ENCODE measurements at places on chromosomes 16 and 17.

DNA sequence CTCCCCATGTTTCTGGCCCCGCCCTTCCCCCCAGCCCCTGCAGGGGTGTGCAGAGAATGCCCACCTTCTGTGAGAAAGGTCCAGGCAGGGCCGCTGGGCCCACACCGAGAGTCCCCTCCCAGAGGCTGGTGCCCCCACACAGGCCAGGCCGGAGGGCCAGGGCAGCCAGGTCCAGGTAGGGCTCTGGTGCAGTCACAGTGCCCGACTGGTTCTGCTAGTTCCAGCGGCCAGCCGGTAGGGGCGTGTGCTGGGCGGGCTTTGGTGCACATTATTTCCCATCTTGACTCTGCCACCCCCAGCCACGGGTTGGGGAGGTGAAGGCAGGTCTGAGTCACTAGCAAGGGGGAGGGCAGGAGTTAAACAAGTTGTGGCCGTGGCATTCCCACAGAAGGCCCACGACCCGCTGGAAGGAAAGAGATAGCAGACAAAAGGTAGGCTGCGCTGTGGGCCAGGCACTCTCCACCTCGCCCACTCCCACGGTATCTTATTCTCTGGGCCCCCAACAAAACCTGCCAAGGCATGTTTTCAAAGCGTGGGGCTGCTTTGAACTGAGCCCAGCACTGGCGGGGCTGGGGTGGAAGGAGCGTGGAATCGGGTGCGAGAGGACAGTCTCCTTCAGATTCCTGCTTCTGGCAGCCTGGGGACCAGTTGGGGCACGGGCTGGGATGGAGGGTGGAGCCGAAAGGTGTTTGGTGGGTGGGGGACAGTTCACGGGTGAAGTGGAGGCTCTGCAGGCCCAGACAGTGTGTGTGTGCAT is 1.9 kb downstream of the EPN3 start:
- no peak for DNase-seq

- no peak for DNase-seq
These were observed 580.1 kb upstream of the SALL1 start for GRCh38 chr16:51731160-51731559.

DNA sequence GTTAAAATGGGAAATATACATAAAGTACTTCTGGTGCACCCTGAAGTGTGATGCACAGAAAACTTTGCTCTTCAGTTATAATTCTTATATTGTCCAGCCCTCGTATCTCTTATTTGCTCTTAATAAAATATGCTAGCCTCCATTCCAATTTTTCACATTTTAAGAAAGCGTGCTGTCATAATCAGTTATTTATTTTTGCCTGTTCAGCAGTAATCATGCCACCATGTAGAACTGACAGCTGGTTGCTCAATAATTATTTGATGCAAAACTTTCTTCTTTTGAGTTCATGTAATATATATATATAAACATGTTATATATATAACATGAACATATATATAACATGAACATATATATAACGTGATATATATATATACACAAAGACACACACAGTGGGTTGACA is 294.6 kb downstream of the CNTNAP4 start:
- no peak for DNase-seq

DNA sequence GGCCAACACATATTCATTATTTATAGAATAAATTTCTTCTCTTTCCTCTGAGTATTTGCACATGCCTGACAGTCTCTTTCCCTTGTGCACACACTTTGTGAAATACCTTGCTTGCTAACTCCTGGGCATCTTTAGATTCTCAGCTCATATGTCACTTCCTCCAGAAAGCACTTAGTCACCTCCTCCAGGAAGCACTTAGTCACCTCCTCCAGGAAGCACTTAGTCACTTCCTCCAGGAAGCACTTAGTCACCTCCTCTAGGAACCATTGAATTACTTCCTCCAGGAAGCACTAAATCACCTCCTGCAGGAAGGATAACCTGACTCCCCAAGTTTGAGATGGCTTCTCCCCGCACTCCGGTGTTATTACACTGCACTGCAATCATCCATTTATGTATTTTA is 462.5 kb upstream of the EEF2KMT start:
- DNase-seq, result no peak

DNA sequence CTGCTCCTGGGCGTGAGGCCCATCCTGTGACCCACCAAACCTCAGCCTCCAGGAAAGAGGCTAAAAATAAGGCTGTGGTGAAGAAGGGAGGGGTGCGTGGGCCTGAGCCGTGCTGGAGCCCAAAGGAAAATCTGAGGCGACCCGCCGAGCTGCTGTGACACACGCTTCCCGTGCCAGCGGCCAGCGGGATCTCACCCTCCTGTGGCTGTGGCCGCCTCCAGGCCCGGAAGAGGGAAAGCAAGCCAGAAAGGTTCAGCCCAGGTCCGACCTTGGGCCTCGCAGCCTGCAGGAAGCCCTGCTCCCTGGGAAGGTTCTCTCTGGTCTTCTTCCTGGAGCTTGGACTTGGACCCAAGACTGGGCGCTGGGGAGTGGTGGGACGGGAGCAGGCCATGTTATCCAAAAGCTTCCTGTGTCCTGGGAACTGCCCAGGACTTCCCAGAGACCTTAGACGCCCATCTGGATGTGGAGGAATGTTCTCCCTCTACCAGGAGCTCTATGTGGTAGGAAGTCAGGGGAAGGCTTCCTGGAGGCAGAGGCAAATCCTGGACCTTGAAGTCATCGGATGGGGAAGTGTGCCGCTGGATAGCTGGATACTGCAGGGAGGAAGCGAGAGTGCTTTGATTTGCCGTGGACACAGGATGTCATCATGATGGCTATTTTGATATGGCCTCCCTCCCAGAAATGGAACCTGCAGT is 11.4 kb downstream of the SPNS2 start:
- peak; percentile 44 for DNase-seq

DNA sequence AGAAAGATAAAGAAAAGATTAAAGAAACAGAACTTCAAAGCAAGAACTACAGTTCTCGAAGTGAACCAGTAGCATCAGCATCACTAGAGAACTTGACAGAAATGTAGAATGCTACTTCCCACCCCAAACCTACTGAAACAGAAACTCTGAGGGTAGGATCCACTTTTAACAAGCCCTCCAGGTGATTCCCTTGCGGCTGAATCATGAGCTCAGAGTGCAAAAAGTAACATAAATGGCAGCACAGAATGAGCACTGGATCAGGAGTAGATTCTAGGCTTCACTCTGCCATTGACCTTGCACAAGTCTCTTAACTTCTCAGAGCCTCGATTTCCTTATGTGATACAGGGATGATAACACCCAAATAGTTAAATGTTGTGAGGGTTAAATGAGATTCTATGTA is 5.8 kb downstream of the TOM1L2 start:
- no peak for DNase-seq

GRCh38 chr17:71905376-71906031 is 215.3 kb upstream of the SOX9 start:
- DNase-seq, result no peak

- no peak for DNase-seq
These were observed 35.7 kb downstream of the NLRC5 start for GRCh38 chr16:57024894-57025680.

DNA sequence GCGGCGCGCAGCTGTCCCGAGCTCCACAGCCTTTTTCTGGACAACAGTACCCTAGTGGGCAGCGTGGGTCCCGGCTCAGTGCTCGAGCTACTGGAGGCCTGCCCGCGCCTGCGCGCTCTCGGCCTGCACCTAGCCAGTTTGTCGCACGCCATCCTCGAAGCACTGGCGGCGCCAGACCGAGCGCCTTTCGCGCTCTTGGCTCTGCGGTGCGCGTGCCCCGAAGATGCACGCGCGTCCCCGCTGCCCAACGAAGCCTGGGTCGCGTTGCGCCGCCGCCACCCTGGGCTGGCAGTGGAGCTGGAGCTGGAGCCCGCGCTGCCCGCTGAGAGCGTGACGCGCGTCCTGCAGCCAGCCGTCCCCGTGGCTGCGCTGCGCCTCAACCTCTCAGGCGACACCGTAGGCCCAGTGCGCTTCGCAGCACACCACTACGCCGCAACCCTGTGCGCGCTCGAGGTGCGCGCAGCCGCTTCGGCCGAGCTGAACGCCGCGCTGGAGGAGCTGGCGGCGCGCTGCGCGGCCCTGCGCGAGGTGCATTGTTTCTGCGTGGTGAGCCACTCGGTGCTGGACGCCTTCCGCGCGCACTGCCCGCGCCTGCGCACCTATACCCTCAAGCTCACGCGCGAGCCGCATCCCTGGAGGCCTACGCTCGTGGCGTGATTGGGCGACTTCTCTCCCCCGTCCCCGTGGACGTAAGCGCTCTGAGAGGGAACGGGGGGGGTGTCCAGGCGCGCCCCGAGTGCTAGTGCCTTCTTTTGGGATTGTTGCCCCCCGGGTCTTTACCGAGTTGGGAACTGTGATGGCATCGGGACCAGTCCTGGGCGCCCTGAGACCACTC is 1.2 kb upstream of the HSF4 start:
- DNase-seq, result no peak

DNA sequence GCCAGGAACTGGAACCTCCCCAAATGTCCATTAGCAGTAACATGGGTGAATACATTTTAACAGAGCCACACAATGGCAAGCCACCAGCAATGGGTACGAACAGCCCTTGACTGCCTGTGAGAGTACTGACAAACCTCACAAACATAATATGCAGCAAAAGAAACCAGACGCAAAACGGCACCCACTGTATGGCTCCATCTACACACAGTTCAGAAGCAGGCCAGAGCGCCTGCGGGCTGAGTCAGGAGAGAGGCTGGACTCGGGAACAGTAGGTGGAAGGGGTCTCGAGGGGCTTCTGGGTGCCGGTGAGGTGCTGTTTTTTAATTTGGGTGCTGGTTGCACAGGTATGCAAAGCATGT is 77.4 kb upstream of the TOB1 start:
- peak; percentile 54 for DNase-seq

DNA sequence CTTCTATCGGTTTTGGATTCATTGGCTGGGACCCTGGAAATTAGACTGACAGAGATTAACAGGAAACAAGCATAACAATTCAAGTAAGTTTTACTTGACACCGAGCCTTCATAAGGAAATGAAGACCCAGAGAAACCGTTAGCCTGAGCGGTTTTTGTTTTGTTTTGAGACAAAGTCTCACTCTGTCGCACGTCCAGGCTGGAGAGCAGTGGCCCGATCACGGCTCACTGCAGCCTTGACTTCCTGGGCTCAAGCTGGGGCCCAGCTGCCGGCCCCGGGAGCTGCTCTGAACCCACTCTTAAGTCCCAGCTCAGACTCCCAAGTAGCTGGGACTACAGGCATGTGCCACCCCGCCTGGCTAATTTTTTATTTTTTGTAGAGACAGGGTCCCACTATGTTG is 321.3 kb downstream of the SEC14L1 start:
- DNase-seq, result no peak

DNA sequence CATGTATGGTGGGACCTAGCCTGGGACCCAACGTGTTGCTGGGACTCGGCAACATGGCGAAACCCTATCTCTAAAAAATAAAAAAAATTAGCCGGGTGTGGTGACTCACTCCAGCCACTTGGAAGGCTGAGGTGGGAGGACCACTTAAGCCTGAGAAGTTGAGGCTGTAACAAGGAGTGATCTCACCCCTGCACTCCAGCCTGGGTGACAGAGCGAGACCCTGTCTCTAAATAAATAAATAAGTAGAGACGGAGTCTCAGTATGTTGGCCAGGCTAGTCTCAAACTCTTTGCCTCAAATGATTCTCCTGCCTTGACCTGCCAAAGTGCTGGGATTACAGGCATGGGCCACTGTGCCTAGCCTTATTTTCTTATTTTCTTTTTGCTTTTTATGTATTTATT is 10.1 kb upstream of the CNP start:
- no peak for DNase-seq

DNA sequence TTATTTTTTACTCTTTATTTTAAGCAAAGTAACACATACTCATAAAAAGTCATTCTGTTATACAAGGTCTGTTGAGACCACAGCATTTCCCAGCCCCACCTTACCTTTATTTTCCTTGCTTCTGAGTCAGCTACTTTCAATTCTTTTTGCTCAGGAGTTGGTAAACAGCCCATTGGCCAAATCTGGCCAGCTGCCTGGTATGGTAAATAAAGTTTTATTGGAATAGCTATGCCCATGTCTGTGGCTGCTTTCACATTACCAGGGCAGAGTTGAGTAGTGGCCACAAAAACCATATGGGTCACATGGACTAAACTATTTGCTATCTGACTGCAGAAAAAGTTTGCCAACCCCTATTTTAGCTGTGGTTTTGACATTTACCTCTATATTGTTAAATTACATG is 3.4 kb upstream of the NSRP1 start:
- no peak for DNase-seq

DNA sequence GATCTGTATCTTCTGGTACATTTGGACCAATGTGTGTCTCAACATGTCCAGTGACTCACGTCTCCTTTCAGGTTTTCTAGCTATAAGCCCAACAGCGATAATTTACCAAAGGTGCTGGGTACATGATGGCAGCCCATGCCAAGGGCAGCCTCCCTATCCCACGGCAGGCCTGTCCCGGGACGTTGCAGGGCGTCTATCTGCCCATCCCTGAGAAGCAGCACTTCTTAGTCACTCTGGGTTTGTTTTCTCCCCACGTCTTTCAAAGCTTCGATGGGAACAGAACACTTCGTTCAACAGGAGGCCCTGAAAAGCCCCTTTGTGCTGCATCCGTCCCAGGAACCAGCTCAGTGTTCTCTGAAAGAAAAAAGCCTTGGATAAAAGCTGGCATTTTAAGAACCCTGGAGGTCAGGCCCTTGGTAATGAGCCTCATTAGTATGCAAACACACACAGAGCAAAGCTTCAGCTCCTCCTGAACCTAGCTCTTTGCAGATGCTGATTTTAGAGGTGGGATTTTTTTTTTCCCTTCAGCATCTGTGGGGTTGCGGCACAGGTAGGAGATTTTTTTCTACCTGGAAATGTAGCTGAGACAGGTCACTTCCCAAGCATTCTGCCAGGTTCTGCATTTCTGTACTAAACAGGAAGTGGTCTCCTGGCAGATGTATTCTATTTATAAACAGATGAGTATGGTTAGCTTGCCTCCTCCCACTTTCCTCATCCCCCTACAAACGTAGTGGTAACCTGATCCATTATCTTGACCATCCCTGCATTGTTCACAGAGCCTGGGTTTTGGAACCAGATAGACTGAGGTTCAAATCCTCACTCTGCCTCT is 17.5 kb upstream of the MT4 start:
- no peak for DNase-seq

DNA sequence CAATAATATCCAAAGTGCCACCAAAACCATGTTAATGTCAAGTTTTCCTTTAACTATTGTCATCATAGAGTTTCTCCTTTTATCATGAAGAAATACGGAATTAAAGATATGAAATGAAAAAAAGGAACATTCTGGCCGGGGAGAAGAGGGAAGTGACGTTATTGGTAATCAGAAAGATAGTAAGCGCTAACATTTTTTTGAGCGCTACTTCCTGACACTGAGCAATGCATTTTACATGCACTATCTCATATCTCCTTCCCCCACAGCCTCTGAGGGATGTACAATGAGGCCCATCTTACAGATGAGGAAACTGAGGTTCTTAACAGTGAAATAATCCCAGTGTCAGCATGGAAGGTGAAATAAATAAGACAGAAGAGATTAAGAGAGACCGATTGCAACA is 410.9 kb downstream of the SOX9 start:
- DNase-seq, result no peak

GRCh38 chr16:19980632-19981265 is 92.9 kb downstream of the GPR139 start:
- DNase-seq, result no peak

- DNase-seq, result no peak
These were observed 54.8 kb upstream of the BCAR1 start for GRCh38 chr16:75306099-75306762.
